ENCODE measurements at places on chromosomes 2 and 18.

GRCh38 chr18:75010278-75010677 is 198.7 kb downstream of the PTGR3 start:
- no peak for DNase-seq

DNA sequence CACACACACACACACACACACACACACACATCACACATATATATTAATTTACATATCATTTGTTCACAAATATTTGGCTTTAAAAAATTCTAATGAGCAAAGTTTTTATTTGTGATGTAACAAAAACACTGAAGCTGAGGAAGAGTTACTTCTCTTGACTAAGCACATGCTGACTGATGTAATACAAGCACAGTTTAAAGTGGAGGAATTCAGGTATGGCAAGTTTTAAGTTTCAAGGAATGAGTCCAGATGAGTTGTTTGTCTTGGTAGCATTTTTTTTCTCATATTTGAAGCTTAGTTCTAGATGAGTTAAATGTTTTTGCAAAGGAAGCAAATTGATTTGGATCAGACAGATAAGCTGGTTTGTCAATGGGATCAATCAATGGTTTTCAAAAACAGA is 20.2 kb upstream of the CALCRL start:
- DNase-seq: no peak

GRCh38 chr2:31080361-31080760 is 57.9 kb downstream of the GALNT14 start:
- no peak for DNase-seq

- DNase-seq: no peak
Observed at GRCh38 chr2:61371027-61371426, 99.9 kb downstream of the USP34 start.

DNA sequence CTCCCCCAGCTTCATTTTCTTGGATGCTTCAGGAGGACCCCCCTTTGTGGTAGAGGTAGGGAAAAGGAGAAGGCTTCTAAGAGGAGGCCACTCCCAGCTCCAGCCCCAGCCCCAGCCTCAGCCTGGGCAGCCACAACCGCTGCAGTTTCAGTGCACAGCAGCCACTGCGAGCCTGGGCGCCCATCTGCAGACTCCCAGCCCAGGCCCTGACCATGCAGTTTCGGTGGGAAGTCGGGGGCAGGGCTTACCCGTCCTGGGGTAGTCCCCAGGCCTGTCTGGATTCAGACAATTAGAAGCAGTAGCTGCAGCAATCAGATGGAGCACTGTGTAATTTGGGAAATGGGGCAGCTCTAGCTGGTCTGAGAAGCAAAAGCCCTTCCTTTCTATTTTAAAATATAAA is 28.6 kb downstream of the ITM2C start:
- no peak for DNase-seq

DNA sequence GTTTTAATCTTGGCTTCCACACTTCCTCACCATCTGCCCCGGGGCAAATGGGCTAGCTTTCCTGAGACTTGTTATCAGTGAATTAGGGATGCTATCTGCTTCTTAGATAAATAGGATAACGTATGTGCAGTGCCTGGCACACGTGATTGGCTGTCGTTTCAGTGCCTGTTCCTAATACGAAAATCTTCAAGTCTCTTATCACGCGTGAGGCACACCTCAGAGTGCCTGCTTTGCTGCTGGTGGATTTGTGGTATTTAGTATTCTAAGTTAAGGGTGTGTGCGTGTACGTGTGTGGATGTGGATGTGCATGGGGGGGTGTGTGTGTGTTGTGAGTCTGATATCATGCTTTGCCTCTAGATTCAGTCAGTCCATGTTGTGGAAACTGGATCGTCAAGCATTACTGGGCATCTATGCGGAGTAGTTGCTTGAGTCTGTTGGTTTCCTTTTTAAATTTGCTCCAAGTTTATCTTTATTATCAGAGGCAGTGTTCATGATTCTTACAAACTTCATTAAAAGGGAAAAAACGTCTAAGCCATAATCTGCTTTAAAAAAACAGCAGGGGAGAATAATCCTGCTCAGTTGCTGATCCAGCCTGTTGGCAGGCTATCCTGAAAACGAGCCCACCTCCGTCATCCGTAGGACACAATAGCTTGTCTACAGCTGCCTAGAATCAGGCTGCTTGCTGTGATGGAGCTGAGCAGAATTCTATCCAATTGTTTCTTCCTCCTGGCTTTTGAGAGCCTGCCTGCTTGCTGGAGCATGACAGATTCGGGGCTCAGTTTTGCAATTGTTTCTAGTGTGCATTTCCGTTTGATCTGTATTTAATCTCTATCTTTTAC is 6.6 kb downstream of the SH3RF3 start:
- no peak for DNase-seq

GRCh38 chr2:80643598-80643997 is 339.0 kb upstream of the LRRTM1 start:
- no peak for DNase-seq

DNA sequence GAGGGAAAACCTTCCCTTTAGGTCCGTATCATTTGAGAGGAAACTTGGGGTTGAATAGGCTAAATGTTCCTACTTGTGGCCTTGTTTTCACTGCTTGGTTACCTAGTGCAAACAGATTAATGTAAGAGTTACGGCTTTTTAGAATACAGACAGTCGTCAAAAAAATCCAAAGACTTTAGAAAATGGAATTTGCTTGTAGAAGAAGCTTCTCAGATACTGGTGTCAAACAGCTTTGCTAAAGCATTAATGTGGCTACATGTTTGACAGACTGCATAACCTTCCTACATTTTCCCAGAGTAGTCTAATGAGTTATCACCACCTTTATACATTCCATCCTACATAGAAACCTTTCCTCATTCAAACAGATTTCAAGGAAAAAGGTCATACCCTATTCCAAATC is 114.6 kb downstream of the FMNL2 start:
- no peak for DNase-seq

DNA sequence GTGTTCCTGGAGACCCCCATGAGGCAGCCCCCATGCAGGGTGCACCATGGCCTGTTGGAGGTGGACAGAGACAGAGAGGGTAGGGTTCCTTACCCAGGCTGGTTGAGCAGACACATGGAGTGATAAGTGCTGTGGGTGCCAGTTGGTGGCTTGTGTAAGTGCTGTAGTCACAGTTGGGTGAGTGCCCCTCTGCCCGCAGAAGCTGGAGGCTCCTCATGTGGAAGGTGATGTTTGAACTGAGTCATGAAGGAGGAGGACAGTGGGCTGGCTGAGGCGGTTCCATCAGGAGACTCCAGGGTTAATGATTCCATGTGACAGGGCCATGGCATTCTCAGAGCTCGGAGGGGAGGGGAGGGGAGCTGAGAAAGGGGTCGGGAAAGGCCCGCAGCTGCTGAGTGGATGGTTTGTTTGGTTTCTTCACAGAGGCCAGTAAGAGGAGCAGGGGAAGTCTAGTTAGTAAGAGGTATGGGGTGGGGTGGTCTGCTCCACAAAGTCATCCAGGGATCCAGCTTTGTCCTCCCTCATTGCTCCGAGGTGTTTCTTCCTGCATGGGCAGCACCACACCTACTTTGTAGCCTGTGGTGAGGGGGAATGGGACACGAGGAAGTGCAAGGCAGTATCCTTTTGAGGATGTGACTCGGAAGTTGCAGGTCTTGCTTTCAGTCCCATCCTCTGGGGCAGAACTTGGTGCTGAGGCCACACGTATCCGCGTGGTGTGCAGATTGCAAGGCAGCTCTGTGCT is 13.6 kb downstream of the IMPA2 start:
- DNase-seq: no peak

DNA sequence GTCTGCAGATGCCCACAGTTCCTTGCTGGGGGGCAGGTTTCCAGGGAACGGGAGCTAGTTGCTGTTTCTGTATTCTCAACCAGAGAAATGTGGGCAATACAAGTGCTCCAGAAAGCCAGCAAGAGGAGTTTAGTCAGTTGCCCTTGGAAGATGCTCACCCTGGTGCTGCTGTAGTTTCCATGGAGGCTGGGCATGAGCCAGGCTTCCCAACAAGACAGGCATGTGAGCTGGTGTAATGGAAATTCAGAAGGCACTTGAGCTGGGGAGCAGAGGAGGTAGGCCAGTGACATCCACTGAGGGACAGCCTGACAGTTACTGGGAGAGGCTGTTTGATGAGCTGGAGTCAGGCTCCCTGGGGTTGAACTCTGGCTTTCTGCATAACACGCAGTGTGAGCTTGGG is 7.7 kb downstream of the HK2 start:
- no peak for DNase-seq

- DNase-seq: no peak
Observed at GRCh38 chr2:209368406-209368805, 55.4 kb upstream of the MAP2 start.

- DNase-seq: no peak
Observed at GRCh38 chr2:127083819-127084503, 23.0 kb downstream of the BIN1 start.

- no peak for DNase-seq
Observed at GRCh38 chr2:157336137-157337010, 10.8 kb upstream of the ERMN start.

DNA sequence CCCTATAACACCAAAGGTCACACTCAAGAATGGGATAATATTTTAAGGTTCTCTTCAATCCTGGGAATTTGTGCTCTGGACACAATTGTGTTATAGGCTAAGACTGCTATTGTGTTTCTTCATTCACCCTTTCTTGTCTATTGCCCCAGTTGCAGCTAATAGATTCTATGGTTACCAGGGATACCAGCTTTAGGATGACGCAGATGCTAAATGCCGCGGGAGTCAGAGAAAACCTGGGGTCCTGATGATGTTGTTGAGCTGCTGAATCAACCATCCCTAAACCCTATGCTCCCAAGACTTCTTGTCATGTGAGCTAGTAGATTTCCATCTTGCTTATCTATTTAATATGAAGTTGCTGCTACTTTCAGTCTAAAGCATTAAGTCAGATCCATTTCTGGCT is 5.4 kb downstream of the CRYGD start:
- no peak for DNase-seq

- no peak for DNase-seq
Observed at GRCh38 chr2:61632276-61633169, 94.4 kb upstream of the XPO1 start.

- DNase-seq: no peak
Observed at GRCh38 chr2:165825041-165825440, 31.0 kb upstream of the GALNT3 start.

- no peak for DNase-seq
Observed at GRCh38 chr2:207341112-207341750, 175.5 kb upstream of the KLF7 start.

GRCh38 chr2:232104076-232104646 is 142.6 kb downstream of the DIS3L2 start:
- DNase-seq: no peak

DNA sequence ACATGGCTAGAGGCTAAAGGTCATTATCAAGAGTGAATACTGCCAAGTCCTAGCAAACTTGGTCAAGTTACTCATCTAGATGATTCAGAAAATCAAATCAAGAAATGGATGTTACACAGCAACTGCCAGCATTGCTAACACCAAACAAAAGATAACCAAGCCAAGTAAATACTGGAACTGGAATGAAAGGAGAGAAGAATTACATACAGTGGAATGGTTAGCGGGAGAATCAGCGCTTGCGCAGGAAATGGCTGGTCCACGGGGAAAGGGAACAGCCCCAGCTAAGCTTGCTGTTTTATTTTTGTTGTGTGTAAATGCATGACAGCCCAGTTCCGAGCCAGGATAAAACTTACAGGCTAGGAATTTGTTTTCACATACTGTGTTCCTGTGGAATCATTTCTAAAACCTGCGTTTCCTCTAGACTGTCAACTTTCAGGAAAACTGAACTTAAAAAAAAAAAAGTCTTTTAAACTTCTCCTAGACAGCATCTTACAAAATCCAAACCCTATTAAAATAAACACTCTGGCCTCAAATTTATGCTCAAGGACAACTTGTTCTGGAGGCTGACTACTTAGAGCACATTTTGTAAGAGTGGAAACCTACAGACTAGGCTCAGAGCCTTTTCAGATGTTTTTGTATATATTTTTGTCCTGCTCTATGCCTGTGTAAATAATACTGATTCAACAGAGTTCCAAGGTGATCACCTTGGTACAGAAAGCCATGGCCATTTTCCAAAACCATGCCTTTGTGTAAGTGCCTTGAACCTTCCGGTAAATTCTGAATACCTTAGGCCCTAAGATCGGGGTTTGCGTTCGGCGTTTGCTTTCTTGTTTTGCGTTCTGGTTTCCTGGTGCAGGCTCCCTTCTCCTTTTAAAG is 30.7 kb upstream of the TXNDC2 start:
- no peak for DNase-seq

- no peak for DNase-seq
Observed at GRCh38 chr2:239570216-239570925, 169.6 kb upstream of the HDAC4 start.

DNA sequence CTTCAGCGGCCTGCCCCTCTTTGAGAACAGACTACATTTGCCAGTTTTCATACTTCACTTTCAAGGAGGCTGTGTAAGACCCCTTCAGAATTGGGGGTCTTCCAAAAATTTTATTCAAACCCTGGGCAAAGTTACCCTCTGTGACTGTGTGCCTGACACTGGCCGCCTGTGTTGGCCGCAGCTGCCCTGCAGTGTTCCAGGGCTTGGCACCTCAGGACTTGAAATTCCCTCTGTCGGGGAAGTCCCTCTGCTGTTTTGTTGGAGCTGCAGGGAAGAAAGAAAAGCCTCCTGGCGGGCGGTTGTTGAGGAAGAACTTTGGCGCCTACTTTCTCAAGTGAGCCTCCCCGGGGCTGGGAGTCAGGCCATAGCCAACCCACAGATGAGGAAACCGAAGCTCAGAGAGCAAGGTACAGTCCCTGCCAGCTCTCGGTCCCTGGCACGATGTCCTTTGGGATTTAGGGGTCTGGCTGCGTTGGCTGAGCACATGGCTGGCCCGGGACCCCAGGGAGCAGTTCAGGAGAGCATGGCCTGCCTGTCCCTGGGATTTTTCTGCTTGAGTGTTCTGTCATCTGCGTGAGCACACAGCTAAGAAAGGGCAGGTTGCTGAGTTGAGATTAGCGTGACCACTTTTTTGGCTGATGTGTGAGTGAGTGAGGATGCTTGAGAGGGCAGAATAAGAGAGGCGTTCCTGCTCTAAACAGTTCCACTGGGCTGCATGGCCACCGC is 17.9 kb upstream of the ASB1 start:
- no peak for DNase-seq

DNA sequence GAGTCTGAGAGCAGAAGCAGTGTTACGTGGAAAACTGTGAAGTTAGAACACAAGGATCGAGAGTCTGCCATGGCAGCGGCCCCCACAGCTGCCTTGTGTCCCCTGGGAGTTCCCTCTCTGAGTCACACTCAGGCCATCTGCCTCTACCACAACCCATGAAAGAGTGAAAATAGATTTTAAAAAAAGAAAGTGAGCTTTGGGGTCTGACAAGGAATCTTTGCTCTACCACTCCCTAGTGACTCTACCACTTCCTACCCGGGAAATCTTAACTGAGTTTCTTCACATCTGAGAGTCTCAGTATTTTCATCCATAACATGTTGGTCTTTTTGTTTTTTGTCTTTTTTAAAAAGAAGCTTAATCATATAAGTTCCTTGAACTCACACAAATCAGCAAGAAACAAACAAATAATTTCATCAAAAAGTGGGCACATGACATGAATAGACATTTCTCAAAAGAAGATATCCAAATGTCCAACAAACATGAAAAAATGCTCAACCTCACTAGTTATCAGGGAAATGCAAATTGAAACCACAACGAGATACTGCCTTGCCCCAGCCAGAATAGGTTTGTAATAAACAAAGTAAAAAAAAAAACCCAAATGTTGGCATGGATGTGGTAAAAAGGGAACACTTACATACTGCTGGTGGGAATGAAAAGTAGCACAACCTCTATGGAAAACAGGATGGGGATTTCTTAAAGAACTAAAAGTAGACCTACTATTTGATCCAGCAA is 2.4 kb upstream of the MSGN1 start:
- DNase-seq: no peak
